ENCODE measurements at places on chromosomes 11 and 22.
A peak's percentile ranks its signal among the peaks of the same experiment; 100 is the strongest.

DNA sequence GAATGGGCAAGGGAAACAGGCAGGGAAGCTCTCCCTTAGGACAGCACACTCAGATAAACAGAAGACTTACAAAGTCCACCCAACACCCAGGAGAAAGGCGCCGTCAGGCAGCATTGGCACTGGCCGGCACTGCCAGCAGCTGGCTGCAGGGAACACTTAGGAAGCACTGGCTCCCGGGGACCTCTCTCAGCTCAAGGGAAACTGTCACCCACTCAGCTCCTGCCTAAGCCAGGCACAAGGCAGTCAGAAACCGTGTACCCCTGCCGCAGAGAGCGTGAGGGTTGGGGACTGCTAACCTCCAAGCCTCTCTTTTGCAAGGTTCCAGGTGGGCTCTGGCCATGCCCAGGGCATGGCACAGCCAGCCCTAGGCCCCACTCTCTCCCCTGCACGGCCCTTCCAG, 64.7 kb downstream of the DGCR2 start:
- DNase-seq = no peak

DNA sequence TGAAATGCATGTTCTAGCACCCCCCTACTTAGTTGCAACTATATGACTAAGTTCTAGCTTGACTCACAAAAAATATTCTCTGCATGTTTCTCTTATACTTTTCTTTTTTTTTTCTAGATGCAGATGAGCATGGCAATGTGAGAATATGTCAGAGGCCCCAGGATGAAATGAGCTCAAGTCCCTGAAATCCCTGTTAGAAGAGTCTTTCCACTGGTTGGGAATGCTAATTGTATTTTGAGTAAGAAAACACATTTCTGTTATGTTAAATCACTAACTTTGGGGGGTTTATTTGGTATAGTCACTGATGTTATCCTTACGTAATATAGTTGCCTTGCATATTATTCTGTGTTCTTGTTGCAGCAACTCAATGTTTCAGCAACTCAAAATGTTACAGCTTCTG, 306.1 kb upstream of the CCDC179 start:
- DNase-seq = no peak

DNA sequence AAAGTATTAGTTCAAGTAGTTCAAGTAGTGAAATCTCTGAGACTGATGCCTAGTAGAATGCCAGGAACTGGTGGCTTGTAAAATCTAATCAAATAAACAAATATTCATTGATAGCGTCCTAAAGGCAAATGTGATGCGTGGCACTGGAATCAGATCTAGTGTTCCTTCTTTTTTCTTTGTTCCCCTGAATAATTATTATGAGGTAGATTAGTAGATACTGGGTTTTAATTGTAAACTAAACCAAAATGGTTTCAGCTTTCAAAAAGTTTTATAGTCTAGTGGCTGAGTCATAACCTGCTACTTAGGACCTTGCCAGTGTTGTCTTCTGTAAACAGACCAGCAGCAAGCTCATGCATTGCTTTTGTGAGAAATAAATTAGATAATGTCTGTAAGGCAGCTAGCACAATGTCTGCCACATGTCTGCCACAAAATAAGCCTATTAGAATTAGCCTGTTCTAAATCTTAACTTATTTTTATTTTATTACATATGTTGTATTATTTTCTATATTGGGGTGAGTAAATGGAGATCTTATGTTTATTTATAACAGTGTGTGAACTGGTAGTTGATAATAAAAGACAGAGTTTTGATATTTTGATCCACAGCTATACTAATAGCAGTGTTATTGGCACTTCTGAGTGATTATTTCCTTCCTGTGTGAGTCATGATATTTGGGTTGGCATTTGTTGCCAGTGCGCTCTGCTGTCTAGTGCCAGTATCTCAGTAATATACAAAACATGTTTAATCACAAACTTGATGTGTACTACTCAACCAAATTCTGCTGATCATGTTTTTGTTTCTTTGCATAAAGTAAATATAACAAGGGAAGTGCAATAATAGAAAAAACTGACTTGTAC, 135.7 kb downstream of the TMEM135 start:
- DNase-seq = no peak

DNA sequence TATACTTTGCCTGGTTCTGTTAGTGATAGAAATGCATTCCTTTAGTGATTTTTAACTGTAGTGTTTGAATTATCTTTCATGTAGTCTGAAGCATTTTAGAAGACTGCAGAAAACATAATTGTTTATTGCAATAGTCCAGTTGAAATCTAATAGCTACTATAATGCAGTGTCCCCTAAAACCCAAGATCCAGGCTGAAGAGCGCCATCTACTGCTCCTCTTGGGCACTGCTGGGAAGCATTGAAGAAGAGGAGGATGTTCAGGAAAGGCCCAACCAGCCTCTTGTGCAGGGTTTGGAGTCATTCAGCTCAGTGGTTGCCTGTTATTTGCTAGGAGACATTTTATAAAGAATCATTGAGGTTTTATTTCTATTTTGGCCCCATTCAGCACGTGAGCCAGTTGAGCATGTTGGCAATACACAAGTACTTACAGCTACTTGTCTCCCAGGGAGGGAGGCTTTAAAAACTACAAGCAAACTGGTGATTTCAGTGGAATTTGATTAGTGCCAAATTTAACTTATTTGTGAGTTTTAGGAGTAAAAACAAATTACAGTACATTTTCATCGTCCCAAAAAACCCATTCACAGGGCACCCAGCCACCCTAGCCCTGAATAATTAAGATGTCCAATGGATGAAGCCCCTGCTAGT, 74.9 kb upstream of the HORMAD2 start:
- peak; percentile 49 for DNase-seq

DNA sequence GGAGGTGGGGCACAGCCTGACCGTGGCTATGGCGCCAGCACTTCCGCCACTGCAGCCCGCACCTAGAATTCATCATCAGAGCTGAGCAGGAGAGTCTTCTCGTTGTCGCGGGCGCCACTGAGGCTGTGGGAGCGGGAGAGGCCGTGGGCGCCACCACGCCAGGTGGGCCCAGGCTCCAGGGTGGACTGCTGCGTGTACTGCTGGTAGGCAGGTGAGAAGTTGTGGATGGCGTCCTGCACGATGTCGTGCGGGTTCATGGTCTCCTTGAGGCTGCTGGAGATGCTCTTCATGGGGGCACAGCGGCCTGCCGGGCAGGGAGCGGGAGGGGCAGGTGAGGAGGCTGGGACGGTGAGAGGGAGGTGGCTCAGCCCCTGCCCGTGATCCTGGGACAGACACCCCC, 19.6 kb downstream of the MAFF start:
- DNase-seq = no peak

DNA sequence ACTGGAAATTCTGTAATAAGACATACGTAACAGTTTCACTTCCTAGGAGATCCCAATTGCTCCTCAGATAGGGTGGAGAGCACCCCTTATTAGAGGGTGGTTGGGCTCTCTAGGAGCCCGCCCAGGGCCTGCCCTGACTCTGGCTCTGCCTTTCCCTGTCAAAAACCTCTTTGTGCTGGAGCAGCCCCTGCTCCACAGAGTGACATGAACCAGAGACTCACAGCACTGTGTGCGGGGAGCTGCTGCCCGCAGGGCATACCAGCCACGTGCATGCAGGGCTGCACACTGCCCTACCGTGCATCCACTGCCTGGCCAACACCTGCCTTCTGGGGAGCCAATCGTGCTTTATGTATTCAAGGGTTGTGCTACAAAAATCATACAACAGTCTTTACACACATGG, 24.3 kb downstream of the KCNQ1OT1 start:
- no peak for DNase-seq

- no peak for DNase-seq
These were observed 84.6 kb downstream of the BUD13 start for GRCh38 chr11:116688202-116688540.

DNA sequence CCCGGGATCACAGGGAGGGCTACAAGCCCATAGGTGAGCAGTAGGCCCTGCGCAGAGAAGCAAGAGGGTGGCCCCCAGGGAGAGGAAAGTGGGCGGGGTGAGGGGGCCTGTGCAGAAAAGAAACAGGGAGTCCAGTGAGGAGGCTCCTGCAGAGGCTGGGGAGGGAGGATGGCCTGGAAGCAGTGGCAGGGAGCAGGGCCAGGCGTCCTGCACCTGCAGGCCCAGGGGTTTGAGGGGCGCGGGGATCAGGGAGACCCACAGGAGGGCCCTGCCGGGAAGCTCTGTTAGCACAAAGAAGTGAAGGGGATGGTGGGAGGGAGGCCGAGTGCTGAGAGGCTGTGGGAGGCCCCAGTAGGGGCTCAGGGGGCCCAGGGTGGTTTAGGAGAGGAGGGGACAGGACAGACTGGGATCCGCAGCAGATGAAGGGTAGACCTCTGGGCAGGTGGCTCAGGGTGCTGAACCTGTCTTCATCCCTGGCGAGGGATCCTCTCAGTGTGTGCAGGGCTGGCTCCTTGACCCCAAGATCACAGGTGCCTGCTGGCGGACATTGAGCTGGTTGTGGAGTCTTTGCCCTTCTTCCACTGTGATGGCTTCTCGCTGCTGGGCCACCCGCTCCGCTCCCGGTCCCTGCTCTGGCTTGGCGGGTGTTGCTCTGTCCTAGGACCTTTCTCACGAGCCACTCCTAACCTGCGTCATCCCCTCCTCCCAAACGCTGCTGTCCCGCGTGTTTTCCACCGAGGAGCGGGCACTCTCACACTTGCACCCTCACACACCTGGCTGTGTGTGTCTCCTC, 31.8 kb upstream of the CELSR1 start:
- DNase-seq = no peak

GRCh38 chr11:1486054-1486825, at the start of gene MOB2:
TSS of gene MOB2 (minus strand) at chr11:1486779. CDS start at chr11:1486556, 223 bp downstream.
- no peak for DNase-seq

- DNase-seq = peak; percentile 44
These were observed at the start of gene PPFIBP2 for GRCh38 chr11:7513234-7514098. TSS of gene PPFIBP2 (plus strand) at chr11:7513999. CDS start at chr11:7549476, 35,477 bp downstream.

- DNase-seq = no peak
These were observed 32.2 kb upstream of the LYVE1 start for GRCh38 chr11:10600570-10601248.

DNA sequence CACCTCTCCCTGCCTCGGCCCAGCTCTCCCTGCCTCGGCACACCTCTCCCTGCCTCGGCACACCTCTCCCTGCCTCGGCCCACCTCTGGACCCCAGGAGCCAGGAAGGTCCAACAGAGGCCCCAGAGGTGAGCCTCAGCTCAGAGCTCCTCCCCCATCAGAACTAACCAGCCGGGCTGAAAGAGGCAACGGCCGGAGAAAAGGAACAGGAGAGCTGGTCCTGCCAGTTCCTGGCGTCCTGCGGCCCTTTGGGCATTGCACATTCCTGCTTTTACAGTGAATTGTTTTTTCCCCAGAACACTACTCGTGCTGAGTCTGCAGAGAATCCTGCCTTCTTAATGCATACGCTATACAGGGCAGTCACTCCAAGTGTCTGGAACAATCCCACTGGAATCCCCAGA, 45.8 kb downstream of the LMO1 start:
- no peak for DNase-seq

GRCh38 chr22:19383292-19383691, 48.2 kb downstream of the HIRA start:
- no peak for DNase-seq

- DNase-seq = no peak
These were observed 11.3 kb downstream of the MAML2 start for GRCh38 chr11:96331699-96332116.

DNA sequence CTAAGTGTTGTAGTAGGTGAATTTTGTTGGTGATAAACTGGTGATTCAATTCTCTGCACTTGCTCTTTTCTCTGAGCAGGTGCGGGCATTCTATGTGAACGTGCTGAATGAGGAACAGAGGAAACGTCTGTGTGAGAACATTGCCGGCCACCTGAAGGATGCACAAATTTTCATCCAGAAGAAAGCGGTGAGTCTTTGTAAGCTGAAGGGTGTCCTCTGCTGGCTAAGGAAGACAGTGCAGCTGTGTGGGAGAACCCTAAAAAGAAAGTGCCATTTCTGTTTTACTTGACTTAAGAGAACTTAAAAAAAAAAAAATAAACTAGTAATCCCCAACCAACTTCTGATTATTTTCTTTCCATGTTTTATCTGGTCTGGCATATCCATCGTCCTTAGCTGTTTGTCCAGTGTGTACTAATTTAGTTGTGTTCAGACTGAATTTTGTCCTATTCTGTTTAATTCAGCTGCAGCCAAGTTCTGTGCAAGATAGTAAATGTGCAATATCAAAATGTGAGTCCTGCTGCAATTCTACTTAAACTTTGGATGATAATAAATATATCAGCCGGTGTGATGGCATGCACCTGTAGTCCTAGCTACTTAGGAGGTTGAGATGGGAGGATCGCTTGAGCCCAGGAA, 29.6 kb downstream of the CAT start:
- DNase-seq = no peak

DNA sequence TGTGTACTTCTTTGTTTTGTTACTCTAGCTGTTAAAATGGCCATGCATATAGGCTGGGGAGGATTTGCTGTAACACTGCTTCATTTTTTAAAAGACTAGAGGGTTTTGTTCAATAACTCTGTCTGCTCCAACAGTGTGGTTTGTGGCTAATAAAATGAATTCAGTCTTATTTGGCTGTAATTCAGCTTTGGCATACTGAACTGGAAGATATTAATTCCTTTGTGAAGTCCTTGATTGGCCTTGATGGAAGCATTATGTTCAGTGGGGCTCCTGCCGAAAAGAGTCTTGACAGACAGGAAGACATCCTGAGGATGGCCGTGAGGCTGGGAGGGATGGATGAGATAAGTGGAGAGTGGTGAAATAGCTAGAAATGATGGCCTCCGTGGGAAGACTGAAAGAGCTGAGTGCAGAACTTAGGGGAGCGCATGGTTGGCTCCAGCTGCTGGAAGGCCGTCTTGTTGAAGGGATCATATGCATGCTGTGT, 44.8 kb upstream of the MYO18B start:
- no peak for DNase-seq

- DNase-seq = no peak
These were observed 6.1 kb upstream of the CHST1 start for GRCh38 chr11:45671246-45672171.

GRCh38 chr11:55726715-55727324, 46.4 kb upstream of the OR5D13 start:
- DNase-seq = no peak

- DNase-seq = no peak
These were observed 10.2 kb downstream of the FUT4 start for GRCh38 chr11:94553938-94554337.
